Stimulated activated CD8-positive, alpha-beta memory T cell treated with anti-CD3 and anti-CD28 coated beads, Interleukin-15, amount 100 ng/mL, for 48 hours (primary cell): ENCODE measurements at places on chromosomes 11 and 22.

- DNase-seq, result no peak
These were observed 4.9 kb downstream of the CWC15 start for GRCh38 chr11:94968334-94968958.

GRCh38 chr11:15493921-15494620, 379.3 kb downstream of the INSC start:
- no peak for DNase-seq

DNA sequence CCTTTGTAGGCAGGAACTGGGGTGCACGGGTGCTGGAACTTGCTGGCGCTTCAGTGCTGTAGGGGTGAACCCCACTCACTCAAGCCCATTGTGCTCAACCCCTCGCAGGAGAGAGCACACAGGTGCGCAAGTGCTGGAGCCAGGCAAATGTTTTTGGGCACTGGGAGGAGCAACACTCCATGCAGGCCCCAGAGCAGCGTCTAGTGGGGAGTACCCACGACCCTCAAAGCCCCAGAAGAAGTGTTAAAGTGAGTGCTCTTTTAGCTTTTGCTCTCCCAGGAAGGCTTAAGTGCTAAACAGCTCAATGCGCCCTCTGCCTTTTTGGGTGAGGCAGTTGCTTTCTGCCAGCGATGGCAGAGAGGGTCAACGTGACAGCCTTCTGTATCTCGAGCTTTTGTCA, 282.2 kb upstream of the ARHGAP42 start:
- DNase-seq, result no peak

GRCh38 chr11:115700496-115700895, 196.3 kb upstream of the CADM1 start:
- DNase-seq, result no peak

- no peak for DNase-seq
These were observed 172.6 kb downstream of the ST3GAL4 start for GRCh38 chr11:126528075-126528474.

- no peak for DNase-seq
These were observed 553.6 kb downstream of the BUD13 start for GRCh38 chr11:116219171-116219635.

DNA sequence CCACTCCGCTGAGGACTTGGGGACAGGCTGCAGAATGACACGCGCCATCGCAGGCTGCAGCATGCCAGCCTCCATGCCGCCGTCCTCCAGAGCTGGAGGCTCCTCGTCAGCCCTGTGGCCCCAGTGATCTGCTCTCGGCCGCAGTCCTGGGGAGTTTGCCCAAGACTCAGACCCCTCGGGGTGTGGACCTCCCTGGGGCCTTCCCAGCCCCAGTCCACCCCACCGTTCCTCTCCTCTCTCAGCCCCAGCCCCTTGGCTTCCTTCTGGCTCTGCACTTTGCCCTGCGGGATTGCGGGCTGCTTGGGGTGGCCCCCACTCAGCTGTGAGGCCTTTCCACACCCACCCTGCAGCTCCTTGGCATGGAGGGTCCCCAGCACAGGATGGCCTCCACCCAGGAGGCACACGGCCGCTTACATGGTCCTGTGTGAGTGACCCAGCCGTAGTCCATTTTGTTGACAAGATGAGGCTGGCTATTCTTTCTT, 414.9 kb downstream of the TBC1D22A start:
- no peak for DNase-seq
